ENCODE measurements at places on chromosomes 7 and 10. TPM values are rescaled to one million over a fixed set of nuclear protein-coding genes. Genes with fewer than 3 reads are reported as not detected.
A peak's percentile ranks its signal among the peaks of the same experiment; 100 is the strongest.

The CH25H gene
- 0.93 TPM for total RNA-seq

The SLC26A5 gene
- total RNA-seq = 0.13 TPM

The TUBAL3 gene
- not detected for total RNA-seq

The PDGFA gene
- 66.0 TPM for total RNA-seq

The SMIM30 gene
- 41.7 TPM for total RNA-seq

The MSMB gene
- total RNA-seq = not detected

The MCU gene
- total RNA-seq = 17.8 TPM

The C7orf57 gene
- total RNA-seq = not detected

GRCh38 chr7:139699640-139700504, 77.9 kb downstream of the HIPK2 start:
- no peak for ATAC-seq

- ATAC-seq = no peak
These were observed 58.8 kb downstream of the PARP12 start for GRCh38 chr7:140003913-140004382.

DNA sequence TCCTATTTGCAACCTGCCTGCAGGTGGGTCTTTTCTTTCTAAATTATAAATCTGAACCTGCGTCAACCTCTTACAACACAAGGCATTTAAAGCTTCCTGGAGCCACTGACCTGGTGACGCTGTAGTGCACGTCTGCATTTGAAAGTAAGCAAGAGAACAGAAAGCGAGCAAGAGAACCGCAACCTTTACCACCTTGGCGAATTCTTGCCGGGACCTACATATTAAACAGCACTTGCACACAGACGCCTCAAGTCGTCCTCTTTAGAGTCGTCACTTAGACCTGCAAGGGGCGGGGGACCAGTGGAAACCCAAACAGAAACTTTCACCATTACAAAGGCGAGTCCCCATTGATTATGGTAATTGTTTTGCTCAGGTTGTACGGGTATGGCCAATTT, 9.5 kb downstream of the GLI3 start:
- no peak for ATAC-seq

DNA sequence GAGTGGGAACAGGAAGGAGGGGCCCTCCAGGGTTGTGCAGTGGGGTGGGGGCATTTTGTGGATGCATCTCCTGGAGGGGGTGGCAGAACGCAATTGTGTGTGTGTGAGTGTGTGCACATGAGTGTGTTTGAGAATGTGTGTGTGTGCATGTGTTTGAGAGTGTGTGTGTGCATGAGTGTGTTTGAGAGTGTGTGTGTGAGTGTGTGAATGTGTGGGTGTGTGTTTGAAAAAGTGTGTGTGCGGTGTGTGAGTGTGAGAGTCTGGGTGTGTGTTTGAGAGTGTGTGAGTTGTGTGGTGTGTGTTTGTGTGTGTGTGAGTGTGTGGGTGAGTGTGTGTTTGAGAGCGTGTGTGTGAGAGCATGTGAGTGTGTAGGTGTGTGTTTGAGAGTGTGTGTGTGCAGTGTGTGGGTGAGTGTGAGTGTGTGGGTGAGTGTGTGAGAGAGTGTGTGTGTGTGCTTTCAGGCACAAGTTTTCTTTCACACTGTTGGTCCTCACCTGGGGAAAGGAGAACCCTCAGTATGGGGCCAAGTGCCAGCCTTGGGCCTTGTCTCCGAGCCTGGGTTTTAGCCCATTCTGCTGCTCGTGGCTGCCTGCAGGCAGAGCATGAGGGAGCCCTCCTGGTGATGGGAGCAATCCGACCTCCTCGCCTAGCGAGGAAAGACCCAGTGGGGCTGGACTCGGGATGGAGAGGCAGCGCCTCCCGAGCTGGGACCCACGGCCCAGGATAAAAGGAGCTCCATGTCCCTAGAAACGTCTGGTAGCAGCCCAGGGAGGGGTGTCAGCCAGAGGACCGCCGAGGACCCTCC, 35.6 kb downstream of the CDH23 start:
- no peak for ATAC-seq

DNA sequence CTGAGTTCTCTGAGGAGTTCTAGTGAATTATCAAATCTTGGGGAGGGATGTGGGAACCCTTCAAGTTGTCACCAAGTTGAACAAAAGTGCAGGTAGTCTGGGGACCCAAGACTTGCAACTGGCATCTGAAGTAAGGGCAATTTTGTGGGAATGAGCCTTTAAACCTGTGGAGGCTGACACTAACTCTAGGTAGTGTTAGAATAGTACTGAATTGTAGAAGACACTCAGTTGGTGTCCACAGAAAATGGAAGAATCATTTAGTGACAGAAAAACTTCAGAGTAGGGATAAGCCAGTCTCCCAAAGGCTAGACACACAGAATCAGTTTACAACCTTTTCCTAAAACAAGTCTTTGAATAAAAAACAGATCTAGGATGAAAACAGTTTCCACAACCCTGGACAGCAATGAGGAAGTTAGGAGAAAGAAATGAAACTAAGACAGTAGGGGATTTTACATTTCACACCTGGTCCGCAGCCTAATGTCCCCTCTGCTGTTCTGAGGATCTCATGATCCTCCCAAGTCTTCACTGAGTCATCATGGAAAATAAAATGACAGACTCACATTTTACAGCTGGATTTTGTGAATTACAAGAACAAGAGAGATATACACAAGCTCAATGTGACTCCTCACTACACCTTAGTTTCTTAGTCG, 23.0 kb upstream of the ING3 start:
- ATAC-seq = no peak

- peak; percentile 3 for ATAC-seq
These were observed 174.2 kb downstream of the KIAA1217 start for GRCh38 chr10:24382979-24383663.

DNA sequence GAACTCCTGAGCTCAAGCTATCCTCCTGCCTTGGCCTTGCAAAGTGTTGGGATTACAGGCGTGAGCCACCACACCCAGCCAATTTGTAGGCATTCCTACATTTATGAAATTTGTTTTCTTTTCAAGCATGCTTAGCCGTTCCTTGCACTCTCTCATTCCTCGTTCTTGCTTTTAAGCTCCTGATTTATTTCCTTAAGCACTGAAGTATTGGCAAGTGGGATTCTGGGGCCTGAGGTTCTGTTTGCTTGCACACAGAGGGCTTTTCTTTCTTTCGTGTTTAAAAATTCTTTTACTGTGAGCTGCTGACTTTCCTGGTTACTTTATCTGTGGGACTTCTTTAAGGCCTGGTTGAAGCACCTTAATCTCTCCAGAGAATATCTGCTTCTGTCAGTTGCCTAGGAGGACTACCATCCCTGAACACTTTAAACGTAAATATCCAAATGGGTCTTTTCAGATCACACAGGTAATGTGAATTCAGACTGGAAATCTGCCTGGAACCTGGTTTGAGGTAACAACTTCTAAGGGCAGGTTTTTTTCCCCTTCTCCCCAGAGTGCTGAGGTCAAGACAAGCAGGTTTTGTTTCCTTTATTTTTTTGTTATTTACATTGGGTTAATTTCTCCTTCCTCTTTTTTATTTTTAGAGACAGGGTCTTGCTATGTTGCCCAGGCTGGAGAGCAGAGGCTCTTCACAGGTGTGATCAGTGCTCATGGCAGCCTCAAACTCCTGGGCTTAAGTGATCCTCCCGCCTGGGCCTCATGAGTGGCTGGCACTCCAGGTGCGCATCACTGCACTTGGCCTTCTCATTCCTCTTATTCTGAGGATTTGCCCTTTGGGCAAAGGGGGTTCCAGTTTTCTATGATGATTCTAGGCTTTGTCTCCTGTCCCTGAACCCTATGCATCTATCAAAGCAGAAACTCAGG, 102.9 kb downstream of the PFKFB3 start:
- ATAC-seq = no peak

DNA sequence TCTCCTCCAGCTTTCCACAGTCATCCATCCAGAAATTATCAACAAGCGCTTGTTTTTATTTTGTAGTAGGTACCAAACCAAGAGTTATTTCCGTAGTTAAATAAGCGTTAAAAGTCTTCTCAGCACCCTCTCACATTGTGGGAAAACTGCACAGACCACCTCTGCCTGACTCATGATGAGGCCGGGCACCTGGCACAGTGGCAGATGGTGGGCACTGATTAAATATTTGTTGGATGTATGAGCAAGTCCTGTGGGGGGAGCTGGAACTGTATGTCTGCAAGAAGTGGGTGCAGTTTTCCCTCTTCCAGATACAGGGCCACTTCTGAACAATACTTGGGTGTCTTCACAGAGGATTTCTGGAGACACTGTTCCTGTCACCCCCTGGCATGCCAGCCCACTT, 5.3 kb upstream of the REPIN1 start:
- ATAC-seq = no peak

DNA sequence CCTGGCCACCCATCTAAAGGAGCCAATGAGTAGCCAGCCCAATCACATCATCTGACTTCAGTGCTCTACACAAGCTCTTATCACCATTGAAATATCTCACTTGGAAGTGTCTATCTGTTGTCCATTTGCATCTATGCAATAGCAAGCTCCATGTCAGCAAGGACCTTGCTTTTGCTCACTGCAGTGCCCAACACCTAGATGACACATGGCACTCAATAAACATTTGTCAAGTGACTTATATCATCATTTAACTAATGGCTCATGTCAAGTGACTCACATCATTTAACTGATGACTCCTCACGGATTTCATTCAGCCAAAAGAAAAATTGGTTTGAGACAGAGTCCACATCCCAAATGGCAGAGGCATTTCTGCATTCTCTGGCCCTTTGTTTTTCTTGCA, 92.9 kb upstream of the ADAM12 start:
- no peak for ATAC-seq

DNA sequence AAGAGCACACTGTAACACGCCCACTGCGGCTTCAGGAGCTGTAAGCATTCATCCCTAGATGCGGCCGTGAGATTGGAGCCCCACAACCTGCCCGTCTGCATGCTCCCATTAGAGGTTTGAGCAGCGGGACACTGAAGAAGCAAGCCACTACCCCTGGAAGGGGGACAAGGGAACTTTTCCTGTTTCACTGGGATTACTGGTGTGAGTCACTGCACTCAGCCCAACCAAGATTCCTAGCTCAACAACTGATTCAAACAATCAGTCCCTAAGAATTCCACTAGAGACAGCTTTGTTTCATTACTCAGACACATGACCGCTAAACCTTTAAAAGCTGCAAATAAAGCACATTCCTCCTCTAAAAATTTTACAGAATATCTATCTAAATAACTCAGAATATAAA, 69.8 kb downstream of the ORC5 start:
- no peak for ATAC-seq

- peak; percentile 65 for ATAC-seq
These were observed 33.0 kb downstream of the MAGI2 start for GRCh38 chr7:79420464-79420863.

- ATAC-seq = no peak
These were observed 39.7 kb upstream of the TEX47 start for GRCh38 chr7:88835147-88835728.

GRCh38 chr10:108252771-108253170, 1088.3 kb upstream of the SORCS1 start:
- ATAC-seq = no peak

- no peak for ATAC-seq
These were observed 57.0 kb upstream of the ARL4A start for GRCh38 chr7:12630513-12630819.

- peak; percentile 23 for ATAC-seq
These were observed 68.1 kb upstream of the FOXK1 start for GRCh38 chr7:4613846-4614548.

DNA sequence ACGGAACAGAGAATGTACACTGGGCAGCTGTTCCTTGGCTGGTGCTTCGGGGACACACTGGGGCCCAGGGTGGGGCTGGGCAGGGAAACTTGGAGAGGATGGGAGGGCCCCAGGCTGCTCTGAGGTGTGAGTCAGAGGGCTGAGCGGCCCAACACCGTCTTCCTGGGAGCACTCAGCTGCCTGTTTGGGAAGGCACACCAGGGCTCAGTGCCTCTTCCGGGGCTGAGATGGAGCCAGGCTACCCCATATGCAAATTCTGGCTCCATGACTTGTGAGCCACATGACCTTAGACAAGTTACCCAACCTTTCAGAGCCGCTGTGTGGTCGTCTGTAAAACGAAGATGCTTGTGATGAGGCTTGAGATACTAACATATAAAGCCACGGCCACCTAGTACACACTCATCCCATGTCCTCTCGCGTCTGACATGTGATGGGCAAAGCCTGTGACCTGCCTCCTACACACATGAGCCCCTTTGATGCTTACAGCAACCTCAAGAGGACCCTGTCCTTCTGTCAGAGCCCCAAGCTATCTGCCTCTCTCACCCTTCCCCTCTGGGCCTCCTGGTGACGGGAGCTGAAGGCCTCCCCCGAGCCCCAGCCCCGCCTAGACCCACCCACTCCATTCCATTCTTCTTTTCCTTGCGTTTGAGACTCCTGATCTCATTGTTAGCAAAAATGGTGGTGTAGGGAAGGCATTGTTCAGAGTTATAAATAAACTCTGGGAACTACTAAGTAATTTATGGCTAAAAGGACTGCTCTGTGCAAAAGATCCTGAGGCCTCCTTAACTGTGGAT, 26.1 kb downstream of the KLRG2 start:
- no peak for ATAC-seq

GRCh38 chr10:43419997-43420368, 11.0 kb upstream of the HNRNPF start:
- no peak for ATAC-seq

- ATAC-seq = no peak
These were observed 48.6 kb downstream of the ITGB1 start for GRCh38 chr10:32909456-32909855.

DNA sequence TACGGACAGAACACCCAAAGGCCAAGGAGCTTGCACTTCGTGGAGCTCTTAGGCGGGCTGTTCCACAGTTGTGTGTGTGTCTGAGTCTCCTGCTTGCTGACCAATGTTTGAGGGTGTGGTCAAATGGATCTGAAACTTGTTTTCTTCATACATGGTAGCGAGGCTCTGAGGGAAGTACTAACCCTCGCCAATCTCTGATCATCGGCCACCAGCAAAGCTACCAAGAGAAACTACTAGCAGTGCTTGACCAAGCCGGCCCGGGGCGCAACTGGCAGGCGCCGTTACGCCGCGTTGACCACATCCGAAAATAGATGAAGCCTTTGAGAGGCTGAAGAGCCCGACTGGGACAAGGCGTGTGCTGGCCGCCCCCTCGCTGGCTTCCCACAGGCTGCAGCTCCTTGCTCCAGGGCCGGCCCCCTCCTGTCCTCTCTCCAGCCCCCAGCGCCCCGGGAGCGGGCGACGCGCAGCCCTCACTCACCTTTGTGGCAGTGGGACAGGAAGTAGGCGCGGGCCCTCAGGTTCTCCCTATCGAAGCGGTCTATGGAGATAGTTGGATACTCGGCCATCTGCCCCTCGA, 384 bp downstream of the DCLRE1C start:
- ATAC-seq = peak; percentile 63

- no peak for ATAC-seq
These were observed 2.1 kb upstream of the SSC4D start for GRCh38 chr7:76411626-76412025.

DNA sequence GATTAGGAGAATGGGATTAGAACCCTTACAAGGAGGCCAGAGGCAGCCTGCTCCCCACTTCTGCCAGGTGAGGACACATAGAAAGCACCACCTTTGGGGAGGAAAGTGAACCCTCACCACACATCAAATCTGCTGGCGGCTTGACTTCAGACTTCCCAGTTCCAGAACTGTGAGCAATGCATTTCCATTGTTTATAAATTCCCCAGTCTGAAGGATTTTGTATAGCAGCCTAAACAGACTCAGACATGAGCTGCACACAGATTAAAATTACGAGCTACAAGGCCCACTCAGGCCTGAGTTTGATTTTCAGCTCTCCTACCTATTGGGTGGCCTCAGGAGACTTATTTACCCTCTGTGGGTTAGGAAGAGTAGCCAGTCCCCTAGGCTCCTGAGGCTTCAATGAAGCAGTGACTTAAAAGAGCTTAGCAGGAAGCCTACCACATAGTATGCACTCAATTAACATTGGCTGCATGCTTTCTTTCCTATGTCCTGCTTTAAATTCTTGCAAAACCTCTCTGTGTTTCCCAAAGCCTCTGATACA, 350.7 kb upstream of the ZMIZ1 start:
- ATAC-seq = no peak

- ATAC-seq = no peak
These were observed 87.6 kb upstream of the MTPN start for GRCh38 chr7:136064627-136065237.
